ENCODE measurements at places on chromosomes 2 and 18. TPM values are rescaled to one million over a fixed set of nuclear protein-coding genes. Genes with fewer than 3 reads are reported as not detected.

DNA sequence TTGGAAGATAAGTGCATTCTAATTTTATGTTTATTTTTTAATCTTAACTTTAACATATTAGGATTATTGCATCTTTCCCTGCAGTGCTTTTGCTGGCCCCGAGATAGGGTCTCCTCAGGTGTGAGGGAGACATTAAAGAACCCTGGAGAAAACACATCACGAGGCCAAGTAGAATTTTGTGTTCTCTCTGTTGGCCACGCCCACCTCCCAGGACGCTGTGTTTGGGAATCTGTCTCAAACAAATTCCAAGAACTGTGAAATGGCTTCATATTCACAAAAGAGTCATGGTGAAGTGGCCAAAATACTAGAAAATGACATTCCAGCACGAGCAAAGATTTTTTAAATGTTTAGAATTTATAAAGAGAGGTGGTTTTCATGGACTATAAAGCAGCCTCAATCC is 27.3 kb downstream of the RNF144A start:
- DNase-seq = no peak

DNA sequence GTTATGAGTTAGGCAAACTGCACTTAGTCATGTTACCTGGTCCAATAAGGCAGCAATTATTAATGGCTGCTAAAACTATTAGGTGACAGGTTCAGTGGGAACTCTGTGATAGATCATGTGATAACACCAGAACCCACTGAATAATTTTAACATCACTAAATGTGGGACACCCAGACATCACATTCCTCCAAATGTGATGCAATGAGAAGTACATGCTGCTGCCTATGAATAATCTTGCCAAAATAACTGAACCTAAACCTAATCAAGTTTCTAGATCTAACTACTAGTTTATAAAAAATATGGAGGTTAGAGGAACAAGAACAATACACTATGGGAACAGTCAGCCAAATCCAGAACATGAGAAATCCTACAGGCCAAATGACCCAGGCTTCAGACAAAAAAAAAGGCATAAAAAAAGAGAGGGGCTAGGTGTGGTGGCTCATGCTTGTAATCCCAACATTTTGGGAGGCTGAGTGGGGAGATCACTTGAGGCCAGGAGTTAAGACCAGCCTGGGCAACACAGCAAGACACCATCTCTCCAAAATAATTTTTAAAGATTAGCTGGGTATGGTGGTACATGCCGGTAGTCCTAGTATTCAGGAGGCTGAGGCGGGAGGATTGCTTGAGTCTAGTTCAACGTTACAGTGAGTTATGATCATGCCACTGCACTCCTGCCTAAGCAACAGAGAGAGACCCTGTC is 7.0 kb upstream of the ACTR2 start:
- no peak for DNase-seq

DNA sequence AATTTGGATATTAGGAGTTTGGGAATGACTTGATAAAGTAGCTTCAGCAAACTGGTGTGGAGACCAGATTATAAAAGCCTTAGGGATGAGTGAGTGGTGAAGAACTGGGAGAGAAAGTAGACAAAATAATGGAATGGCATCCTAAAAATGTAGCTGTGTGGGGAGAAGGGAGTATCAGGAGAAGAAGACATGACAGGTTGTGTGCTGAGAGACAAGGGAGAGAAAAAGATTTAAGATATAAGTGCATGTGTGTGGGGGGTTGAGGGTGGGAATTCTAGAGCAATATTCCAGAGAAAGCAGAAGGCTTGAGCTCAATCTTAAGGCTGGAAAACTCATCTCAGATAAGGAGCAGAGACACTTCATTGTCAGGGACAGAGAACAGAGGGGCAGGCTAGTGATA is 159.5 kb downstream of the HNMT start:
- DNase-seq = no peak

DNA sequence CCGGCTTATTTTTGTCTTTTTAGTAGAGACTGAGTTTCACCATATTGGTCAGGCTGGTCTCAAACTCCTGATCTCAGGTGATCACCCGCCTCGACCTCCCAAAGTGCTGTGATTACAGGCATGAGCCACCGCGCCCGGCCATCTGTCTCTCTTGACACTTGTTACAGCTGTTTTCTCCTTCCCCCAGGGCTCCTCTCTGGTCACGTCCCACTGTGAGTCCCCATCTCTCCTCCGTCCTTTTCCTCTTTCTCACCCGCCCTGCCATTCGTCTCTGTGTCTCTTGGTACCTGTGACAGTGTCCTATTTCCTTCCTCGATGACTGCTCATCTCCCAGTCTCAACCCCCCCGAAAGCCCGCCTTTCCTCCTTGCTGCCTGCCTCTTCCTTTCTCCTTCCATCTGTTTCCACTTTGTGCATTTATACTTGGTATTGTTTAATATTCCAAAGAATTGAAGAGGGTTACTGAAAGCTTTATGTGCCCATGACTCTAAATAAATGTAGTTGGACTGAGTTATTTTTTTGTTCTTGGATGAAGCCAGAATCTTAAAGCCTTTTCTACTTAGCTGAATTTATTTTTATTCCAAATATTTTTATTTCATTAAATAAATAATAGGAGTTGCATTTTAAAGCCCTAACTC is 241.5 kb downstream of the SH3RF3 start:
- DNase-seq = no peak

DNA sequence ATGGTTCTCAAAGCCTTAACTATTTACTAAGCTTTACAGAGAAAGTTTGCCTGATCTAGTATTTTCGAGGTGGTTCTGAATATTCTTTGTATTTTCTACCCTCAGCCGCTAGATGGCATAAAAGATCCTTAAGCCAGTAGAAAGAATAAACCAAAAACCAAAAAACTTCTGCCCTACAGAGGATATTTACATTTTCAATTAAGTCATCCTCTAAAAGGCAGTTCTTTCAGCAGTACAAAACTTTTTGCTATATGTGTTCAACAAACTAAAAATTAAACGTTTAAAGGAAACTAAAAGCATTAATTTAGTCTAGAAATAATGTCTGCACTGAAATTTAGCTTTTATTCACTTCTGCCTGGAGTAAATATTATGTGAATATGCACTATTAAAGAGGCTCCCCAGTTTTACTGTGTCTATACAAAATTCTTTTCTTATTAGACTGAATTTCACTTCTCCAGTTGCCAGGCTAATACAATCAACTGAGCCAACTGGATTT is 297.5 kb downstream of the PIEZO2 start:
- peak; percentile 31 for DNase-seq

GRCh38 chr18:949724-950631 is 45.3 kb downstream of the ADCYAP1 start:
- DNase-seq = no peak

DNA sequence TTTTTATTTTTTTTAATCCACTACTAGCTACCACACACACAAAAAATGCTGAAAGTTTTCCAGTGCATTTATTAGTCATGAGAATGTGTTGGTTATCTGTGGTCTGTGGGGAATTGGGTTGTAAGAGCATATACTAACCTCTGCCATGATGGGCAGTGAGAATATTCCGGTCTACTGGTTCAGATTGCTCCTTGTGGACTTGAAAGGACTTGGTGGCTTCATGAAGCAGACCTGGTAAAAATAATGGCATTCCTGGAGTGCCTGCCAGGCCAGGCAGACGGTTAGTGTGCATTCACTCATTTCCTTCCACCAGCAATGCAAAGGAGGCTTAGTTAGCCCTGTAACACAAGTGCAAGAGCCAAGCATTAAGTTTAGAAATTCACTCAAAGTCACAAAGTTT is 150.8 kb downstream of the THSD7B start:
- DNase-seq = no peak

GRCh38 chr2:102637358-102637757 is 18.0 kb downstream of the SLC9A2 start:
- DNase-seq = no peak

DNA sequence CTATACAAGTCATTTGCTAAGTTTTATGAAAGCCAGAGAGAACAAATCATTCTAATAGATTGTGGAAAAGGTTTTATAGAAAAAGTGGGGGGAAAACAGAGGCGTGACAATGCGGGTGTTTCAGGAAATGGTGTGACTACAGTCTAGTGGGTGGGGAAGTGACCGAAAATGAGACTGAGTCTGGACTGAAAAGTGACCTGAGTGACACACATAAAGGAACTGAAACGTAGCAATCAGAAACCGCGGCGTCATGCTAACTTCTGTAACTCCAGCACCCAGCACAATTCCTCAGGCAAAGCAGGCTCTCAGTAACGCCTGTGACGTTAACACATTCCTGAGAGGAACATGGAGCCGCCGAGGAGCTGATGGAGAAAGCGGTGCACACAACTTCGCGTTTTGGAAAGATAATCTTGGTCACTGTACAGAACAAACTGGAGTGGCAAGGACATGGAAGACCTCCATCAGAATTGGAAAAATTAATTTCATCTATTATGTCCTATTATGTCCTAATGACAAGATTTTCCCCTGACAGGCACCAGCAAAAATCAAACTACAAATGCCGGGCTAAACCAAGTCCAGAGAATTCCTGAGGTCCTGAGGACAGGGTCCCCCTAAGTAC is 1.4 kb upstream of the CD226 start:
- DNase-seq = no peak

DNA sequence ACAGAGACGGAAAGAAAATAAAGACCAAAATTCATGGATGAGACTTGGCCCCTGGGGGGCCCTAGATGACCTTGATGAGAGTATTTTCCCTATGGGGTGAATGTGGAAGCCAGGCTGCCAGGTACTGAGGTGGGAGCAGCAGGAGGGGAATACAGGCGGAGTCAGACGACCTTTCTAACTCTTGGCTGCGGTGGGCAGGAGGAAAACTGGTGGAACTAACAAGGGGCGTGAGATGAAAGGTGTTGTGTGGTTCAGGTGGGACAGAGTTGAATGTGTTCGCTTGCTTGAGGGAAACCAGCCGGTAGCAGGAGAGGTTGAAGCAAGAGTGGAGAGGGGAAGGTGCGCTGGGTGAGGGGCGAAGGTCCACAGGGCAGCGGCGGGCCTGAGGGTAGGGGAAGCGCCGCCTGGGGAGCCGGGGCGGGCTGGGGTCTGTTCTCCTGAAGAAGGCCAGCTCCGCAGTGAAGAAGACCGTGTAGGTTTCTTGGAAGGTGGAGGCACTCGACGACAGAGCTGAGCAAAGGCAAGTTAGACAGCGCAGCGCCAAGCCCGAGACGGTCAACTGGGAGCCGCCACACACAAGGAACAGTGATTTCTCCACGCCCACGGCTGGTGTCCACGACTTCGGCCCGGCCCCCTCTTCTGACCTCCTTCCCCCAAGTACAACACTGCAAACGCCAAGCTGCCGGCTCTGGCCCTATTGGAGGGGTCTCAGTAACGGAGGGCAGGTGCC is 61.7 kb downstream of the GNAL start:
- DNase-seq = no peak

GRCh38 chr2:36294316-36294721 is 61.3 kb upstream of the CRIM1 start:
- peak; percentile 38 for DNase-seq

- DNase-seq = no peak
These were observed 338.3 kb upstream of the ZEB2 start for GRCh38 chr2:144858211-144858610.

- DNase-seq = no peak
These were observed 209.8 kb downstream of the NEDD4L start for GRCh38 chr18:58253871-58254270.

DNA sequence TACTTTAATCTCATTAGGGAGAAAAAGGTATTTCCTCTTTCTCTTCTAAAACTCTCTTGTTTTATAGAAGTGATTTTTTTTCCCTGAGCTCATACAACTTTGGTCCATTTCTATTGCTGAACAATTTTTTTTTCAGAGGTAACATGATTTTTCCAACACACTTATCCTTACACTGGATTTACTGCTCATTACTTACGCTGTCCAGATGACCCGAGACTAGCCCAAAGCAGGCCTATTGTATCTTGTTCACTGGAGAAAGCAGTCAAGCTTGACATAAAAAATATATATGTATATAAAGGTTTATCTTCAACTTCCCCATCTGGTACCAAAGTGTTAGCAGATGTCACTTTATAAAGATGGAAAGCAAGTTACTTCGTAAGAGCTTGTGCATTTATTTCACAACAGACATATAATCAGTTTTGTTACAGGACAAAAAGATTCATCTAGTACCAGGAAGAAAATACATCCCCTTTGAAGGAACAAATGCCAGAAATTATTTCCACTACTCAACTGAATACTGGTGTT is 70.4 kb upstream of the KIDINS220 start:
- no peak for DNase-seq

GRCh38 chr2:55232863-55233657 is 572 bp downstream of the RPS27A start:
- DNase-seq = peak; percentile 10

GRCh38 chr2:160551259-160551658 is 57.7 kb upstream of the RBMS1 start:
- no peak for DNase-seq

DNA sequence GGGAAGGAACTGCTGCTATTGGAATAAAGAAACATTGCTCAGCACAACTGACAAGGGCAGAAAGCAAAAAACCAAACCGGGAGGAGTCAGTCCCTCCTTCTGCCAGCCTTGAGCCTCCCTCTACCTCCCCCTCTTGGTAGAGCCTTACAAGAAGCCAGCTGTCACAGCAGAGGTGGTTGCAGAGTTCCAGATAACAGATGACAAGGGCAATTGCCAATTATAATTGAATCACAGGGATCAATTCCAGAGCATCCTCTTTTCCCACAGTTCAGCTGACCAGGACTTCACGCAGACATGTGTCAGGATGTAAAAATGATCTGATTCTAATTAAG is 548.2 kb upstream of the LRRTM1 start:
- no peak for DNase-seq

DNA sequence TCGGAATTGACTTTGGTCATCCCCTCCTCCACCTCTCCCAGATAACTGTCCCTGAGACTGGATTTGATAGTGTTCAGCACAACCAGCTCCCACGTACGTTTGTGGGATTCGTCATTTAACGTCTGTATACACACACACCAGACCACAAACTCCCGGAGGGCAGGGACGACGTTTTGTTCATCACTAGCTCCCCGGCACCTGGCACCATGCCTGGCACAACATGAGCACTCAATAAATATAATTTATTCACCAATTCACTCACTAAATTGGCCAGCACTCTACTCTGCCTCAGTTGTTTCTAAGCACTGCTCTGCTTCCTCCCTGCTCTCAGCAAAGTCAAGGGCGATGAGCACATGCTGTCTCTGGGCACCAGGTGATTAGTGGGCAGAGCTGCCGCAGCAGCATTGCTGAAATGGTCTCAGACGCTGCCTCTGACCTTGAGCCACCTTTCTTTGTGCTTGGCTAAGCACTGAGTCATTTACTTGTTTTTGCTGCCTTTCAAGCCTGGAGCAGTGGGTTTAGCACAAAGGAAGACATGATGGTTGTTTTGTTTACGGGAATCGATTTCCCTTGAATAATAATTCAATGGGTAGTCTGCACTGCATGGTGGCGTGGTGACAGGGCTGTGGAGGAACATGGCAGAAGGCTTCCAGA is 19.3 kb upstream of the LOXHD1 start:
- DNase-seq = peak; percentile 61

DNA sequence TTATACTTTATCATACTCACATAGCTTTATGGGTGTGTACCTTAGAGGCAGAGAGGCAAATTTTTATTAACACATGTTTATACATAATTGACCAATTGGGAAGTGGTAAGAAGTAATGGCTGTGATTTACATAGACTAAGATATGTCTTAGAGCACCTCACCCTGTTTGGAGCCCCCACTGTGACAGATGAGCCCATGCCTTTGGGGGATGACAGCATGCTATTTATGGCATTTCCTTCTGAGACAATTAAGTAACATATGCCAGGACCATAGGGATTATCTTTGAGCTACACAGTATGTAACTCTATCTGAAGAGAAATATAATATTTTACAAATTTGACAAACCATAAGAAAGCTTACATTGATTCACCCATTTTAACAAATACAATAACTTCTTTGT is 1655.3 kb upstream of the ACVR2A start:
- DNase-seq = no peak

The NYAP2 gene
- total RNA-seq = 0.19 TPM

The CABYR gene
- total RNA-seq = 7.8 TPM

The MC2R gene
- total RNA-seq = not detected

The RAMP1 gene
- total RNA-seq = 9.1 TPM

The CNTNAP5 gene
- total RNA-seq = 0.30 TPM

The MOGAT1 gene
- total RNA-seq = not detected

Data from astrocyte (in vitro differentiated cells and primary cell).